ENCODE measurements at places on chromosomes 5 and 9. TPM values are rescaled to one million over a fixed set of nuclear protein-coding genes. Genes with fewer than 3 reads are reported as not detected.
A peak's percentile ranks its signal among the peaks of the same experiment; 100 is the strongest.

The KIF12 gene
- total RNA-seq: 0.13 TPM

The CDH18 gene
- 13.4 TPM for total RNA-seq

The NME5 gene
- 0.44 TPM for total RNA-seq

The ZNF618 gene
- total RNA-seq: 6.4 TPM

The PAPPA gene
- 1.3 TPM for total RNA-seq

The FOXD4L4 gene
- total RNA-seq: 0.04 TPM

DNA sequence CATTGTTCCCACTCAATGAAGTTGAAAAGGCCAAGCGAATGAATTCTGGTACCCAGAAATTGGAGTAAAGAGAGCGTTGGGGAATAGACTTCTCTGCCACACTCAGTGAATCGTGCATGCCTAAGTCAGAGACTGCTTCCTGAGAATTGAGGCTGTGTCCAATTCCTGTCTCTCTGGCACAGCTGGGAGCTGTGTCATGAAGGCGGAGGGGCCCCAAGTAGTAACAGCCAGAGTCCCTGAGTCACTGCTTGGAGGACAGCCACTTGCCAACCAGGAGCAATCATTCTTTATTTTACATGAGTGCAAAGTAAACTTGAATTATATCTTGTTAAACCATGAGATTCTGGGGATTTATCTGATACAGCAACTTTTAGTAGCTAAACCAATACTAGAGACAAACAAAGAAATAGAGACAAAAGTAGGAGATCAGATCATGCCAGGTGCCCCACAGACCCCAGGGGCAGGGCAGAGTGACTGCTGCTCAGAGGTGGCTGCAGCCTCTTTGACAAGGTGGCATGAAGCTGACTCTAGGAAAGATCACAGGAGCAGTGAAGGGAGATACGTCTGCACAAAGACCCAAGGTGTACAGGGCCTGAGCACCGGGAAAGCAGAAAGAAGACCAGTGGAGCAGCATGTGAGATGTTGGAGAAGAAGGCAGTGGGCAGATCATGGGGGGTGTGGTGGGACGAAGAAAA is 246.0 kb downstream of the GADD45G start:
- H3K36me3 ChIP-seq: no peaks in the 10 kb centered on the region
- peaks cover 17% of the 10 kb centered on the region for H3K4me1 ChIP-seq
- peaks cover 13% of the 10 kb centered on the region for H3K27me3 ChIP-seq
- H3K4me3 ChIP-seq: no peak overlapping the region
- DNase-seq: peak; percentile 61

- H3K4me3 ChIP-seq: no peak overlapping the region
- H3K27ac ChIP-seq: no peak overlapping the region
- DNase-seq: no peak
These were observed 716.1 kb upstream of the WWC1 start for GRCh38 chr5:167575330-167575729.

- H3K4me1 ChIP-seq: peaks cover 71% of the 10 kb centered on the region
- peak overlapping the region; percentile 99 for H3K27ac ChIP-seq
- H3K4me3 ChIP-seq: peak overlapping the region; percentile 96
These were observed 2.2 kb downstream of the DUSP1 start for GRCh38 chr5:172768573-172769341.

- H3K27me3 ChIP-seq: peaks cover 2% of the 10 kb centered on the region
- H3K27ac ChIP-seq: no peak overlapping the region
- H3K36me3 ChIP-seq: no peaks in the 10 kb centered on the region
- no peak overlapping the region for H3K4me3 ChIP-seq
These were observed 190.9 kb downstream of the FSTL4 start for GRCh38 chr5:133421394-133421793.

GRCh38 chr9:113388833-113389232 is 12.0 kb upstream of the HDHD3 start:
- peaks cover 70% of the 10 kb centered on the region for H3K36me3 ChIP-seq
- no peaks in the 10 kb centered on the region for H3K4me1 ChIP-seq
- H3K4me3 ChIP-seq: no peak overlapping the region
- no peaks in the 10 kb centered on the region for H3K27me3 ChIP-seq

DNA sequence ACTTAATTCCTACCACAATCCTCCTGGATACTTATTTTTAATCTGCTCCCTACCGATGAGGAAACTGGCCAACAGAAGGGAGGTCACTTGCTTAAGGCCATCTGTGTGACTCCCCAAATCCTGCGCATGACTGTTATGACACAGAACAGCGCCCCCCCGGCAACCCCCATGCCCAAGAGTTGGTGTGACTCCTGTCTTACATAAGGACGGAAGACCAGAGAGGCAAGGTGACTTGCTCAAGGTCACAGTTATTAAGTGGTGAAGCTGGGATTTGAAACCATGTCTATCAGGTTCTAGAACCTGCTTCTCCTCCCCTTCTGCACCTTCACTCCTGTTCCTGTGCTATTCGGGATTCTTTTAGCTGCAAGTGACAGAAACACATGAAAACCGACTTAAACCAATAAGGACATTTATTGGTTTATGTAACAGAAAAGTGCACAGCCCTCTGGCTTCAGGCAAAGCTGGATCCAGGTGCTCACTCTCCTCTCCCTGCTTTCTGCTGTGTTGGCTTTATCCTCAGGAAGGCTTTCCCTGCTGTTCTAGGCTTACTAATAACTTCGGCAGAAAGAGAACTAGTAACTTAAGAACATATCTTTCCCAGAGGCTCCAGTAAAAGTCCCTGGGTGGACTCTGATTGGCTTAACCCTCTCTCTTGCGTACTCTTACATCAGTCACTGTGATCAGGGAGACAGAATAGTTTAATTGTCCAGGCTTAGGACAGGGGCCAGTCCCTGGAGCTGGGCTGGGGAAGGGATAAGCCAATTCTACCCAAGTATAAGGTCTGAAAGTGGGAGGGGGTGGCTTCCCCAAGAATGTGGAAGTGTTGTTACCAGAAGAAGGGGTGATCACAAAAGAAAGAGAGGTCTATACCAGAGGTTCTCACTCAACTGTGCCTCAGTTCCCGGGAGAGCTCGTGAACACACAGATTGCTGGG is 43.7 kb downstream of the FGF18 start:
- H3K36me3 ChIP-seq: no peaks in the 10 kb centered on the region
- H3K4me3 ChIP-seq: no peak overlapping the region
- no peak for DNase-seq
- no peak overlapping the region for H3K27ac ChIP-seq

DNA sequence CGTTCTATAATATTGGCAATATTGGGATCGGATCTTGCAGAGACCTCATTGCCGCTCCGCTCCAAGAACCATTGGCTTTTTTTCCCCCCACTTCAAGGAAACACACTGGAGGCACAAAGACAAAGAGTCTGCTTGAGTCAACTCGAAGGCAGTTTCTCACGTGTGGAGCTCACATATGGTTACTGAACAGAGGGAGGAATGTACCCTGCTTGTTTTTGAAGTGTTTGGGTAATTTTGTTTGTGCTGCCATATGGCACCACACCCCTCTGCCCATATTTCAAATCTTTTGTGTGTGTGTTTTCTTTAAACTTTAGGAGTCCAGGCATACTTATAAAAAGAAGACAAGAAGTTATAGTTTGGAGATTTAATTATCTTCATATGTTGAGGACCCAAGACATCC is 595.9 kb downstream of the DTWD2 start:
- H3K36me3 ChIP-seq: no peaks in the 10 kb centered on the region
- H3K27ac ChIP-seq: no peak overlapping the region

- H3K27me3 ChIP-seq: no peaks in the 10 kb centered on the region
- peak; percentile 72 for DNase-seq
- H3K4me1 ChIP-seq: peaks cover 16% of the 10 kb centered on the region
- no peaks in the 10 kb centered on the region for H3K36me3 ChIP-seq
- H3K27ac ChIP-seq: no peak overlapping the region
- H3K4me3 ChIP-seq: no peak overlapping the region
These were observed 124.1 kb upstream of the STC2 start for GRCh38 chr5:173452119-173452905.

GRCh38 chr5:142434322-142434612 is 109.4 kb upstream of the SPRY4 start:
- H3K27me3 ChIP-seq: no peaks in the 10 kb centered on the region
- H3K4me3 ChIP-seq: no peak overlapping the region

- H3K36me3 ChIP-seq: no peaks in the 10 kb centered on the region
- H3K4me1 ChIP-seq: no peaks in the 10 kb centered on the region
- DNase-seq: peak; percentile 12
- no peak overlapping the region for H3K4me3 ChIP-seq
These were observed 66.2 kb downstream of the PDE6A start for GRCh38 chr5:149878371-149878770.

- H3K4me3 ChIP-seq: no peak overlapping the region
- no peak for DNase-seq
- H3K27me3 ChIP-seq: peaks cover 25% of the 10 kb centered on the region
These were observed 814 bp downstream of the PLCXD3 start for GRCh38 chr5:41509399-41510175.

DNA sequence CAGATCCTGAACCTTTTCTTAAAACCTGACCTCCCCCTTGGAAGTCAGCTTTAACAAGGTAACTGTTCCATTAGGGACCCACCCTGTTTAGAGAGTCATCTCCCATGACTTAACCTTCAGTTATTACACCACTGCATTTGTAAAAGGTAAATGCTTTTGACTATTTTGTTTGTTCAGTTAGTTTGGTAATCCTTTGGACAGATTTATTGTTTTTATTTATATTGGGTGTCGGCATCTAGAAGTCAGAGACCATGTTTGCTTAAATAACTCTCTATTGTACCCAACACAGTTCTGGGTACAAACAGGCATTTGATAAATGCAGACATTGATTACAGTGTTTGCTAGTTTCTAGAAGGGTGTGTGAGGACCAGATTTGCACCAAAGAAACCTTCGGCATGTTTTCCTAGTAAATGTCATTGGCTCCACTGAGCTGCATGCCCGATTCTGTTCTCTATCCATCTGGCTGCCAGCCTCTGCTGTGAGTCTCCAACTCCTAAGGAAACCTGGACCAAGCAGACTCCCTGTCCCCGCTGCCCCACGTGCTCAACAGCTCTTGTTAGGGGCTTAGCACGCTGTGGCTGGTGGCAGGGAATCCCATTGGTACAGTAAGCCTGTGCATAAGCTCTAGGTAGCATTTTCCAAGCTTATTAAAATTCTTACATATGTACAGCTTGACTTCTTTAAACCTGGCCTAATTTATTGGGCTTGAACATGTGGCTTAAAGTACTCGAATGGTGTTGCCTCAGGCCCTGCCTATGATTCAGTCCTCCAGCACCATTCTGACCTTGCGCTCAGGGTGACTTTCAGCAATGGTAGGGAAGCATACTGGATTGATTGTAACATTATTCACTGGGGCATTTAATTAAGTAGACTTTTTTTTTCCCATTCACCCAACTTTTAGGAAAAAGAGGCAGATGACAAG is 6.6 kb downstream of the PCBD2 start:
- H3K27ac ChIP-seq: no peak overlapping the region
- no peak for DNase-seq
- H3K27me3 ChIP-seq: no peaks in the 10 kb centered on the region
- no peak overlapping the region for H3K4me3 ChIP-seq
- peaks cover 57% of the 10 kb centered on the region for H3K36me3 ChIP-seq
- no peaks in the 10 kb centered on the region for H3K4me1 ChIP-seq

GRCh38 chr9:14752871-14753270 is 30.3 kb upstream of the CER1 start:
- no peaks in the 10 kb centered on the region for H3K27me3 ChIP-seq
- H3K4me3 ChIP-seq: no peak overlapping the region
- H3K36me3 ChIP-seq: peaks cover 19% of the 10 kb centered on the region
- H3K4me1 ChIP-seq: peaks cover 12% of the 10 kb centered on the region
- H3K27ac ChIP-seq: no peak overlapping the region
- no peak for DNase-seq

GRCh38 chr5:176883700-176884570 is 15.2 kb downstream of the HK3 start:
- DNase-seq: no peak
- H3K27me3 ChIP-seq: no peaks in the 10 kb centered on the region
- H3K36me3 ChIP-seq: no peaks in the 10 kb centered on the region
- no peak overlapping the region for H3K4me3 ChIP-seq
- H3K4me1 ChIP-seq: peaks cover 15% of the 10 kb centered on the region
- H3K27ac ChIP-seq: no peak overlapping the region

- H3K4me3 ChIP-seq: no peak overlapping the region
- H3K27me3 ChIP-seq: no peaks in the 10 kb centered on the region
- H3K27ac ChIP-seq: no peak overlapping the region
These were observed 86.3 kb downstream of the STK10 start for GRCh38 chr5:172101547-172102217.

DNA sequence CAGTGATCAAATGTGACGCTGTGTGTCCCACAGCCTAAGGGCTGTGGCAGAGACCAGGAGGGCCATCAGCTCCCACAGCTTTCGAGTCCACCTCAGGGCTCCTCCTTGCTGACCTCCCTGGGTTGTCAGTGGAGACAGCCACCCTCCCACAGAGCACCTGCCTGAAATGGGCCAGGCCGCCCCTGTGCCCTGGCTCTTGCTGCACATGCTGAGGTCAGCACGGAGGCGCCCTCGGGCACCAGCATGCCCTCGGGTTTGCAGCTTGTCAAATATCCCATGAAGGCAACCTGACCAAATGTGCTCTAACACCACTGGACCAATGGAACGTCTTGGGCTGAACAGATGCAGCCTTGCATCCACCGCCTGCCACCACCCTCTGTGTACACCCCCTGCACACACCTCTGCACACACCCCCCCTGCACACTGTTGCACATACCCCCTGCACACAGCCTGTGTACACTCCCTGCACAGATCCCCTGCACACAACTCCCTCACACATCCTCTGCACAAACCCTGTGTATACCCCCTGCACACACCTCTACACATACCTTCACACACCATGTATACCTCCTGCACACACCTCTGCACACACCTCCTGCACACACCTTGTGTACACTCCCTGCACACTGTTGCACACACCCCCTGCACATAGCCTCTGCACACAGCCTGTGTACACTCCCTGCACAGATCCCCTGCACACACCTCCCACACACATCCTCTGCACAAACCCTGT is 2.0 kb upstream of the CEP72 start:
- no peak overlapping the region for H3K4me3 ChIP-seq
- H3K27me3 ChIP-seq: peaks cover 2% of the 10 kb centered on the region
- H3K27ac ChIP-seq: no peak overlapping the region
- H3K4me1 ChIP-seq: peaks cover 13% of the 10 kb centered on the region
- no peaks in the 10 kb centered on the region for H3K36me3 ChIP-seq

DNA sequence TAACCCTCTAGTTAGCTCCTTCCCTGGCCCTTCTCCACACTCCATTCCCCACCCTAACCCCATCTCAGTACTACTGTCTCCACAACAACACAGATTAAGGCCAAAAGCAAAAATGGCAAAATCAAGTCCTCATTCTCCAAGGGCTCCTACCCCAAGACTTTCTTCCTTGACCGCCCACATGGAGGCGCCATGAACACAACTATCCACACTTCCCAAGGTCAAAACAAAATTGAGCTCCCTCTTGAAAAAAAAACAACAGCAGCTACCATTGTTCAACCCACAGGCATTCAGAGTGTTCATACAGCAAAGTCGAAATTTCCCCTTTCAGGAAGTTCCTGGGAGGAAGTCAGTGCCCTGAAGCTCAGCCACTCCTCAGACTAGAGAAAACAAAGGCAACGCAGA is 54.4 kb downstream of the GNAQ start:
- H3K36me3 ChIP-seq: no peaks in the 10 kb centered on the region
- no peak overlapping the region for H3K4me3 ChIP-seq
- no peaks in the 10 kb centered on the region for H3K27me3 ChIP-seq
- no peak overlapping the region for H3K27ac ChIP-seq
- peaks cover 8% of the 10 kb centered on the region for H3K4me1 ChIP-seq

- no peak overlapping the region for H3K4me3 ChIP-seq
- H3K27me3 ChIP-seq: peaks cover 2% of the 10 kb centered on the region
- peaks cover 31% of the 10 kb centered on the region for H3K4me1 ChIP-seq
These were observed 15.1 kb upstream of the TCF7 start for GRCh38 chr5:134099288-134099872.

GRCh38 chr5:61264273-61264661 is 67.8 kb upstream of the ZSWIM6 start:
- no peak overlapping the region for H3K27ac ChIP-seq
- DNase-seq: no peak
- H3K36me3 ChIP-seq: no peaks in the 10 kb centered on the region
- no peaks in the 10 kb centered on the region for H3K4me1 ChIP-seq
- H3K4me3 ChIP-seq: no peak overlapping the region
